AG08395 (cell line): ENCODE measurements at places on chromosomes 11 and 22.

GRCh38 chr22:39999144-39999757 is 4.5 kb downstream of the FAM83F start:
- no peak for DNase-seq

DNA sequence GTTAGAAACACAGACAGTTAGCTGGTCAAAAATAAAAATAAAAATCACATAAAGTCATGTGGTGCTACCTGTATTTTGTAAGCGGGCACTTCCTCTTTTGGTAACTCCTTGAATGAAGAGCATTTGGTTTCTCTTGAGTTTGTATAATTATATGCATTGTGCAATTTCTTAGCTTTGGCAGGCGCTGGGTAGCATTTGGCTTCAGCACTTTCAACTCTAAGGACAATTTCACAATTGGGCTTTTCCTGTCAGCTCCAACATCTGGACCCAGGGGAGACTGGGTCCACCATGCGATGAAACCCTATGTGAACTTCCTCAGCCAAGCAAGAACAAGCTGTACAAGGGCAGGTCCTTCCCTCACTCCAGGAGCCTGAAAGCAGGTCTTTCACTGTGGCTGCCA is 169.1 kb downstream of the RRAS2 start:
- DNase-seq, result peak; percentile 25

GRCh38 chr22:44809456-44809855 is 57.1 kb downstream of the ARHGAP8 start:
- no peak for DNase-seq

DNA sequence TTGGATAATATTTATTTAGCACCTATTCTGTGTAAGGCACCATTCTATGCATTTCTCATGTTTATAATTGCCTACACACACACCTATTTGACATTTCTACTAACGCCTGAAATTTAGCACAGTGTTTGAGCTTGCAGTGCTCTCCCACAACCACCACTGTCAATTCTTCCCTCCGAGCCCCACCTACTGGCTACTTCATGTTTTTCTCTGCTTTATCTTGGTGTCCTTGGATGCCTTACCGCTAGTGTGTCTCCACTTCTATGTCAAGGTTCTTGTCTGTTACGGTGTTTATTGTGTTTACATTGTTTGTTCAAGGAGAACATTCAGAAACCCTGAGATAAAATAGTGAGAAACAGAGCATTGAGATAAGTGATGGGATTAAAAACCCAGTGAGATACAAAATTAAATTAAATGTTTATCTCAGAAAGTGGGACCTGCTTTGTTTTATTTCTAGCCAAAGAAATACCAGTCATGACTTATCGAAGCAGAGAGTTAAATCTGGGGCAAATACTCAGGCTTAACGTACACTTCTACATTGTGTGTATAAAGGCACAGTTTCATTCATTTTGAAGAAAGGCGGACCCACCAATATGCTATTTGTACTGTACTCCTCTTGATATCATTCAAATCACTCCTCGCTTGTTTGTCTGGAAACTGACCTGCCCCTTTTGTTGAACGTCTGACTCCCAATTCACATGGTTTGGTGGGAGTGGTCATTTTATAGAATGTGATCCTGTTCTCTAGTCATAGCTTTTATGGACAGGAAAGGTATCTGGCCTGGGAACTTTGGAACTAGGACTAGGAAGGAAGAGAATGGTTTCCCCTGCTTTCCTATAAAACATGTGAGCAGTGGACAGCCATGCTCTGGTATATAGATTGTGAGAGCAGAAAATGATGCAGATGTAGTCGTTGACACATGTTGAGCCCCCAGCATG is 39.2 kb upstream of the SLC36A4 start:
- DNase-seq, result peak; percentile 34

DNA sequence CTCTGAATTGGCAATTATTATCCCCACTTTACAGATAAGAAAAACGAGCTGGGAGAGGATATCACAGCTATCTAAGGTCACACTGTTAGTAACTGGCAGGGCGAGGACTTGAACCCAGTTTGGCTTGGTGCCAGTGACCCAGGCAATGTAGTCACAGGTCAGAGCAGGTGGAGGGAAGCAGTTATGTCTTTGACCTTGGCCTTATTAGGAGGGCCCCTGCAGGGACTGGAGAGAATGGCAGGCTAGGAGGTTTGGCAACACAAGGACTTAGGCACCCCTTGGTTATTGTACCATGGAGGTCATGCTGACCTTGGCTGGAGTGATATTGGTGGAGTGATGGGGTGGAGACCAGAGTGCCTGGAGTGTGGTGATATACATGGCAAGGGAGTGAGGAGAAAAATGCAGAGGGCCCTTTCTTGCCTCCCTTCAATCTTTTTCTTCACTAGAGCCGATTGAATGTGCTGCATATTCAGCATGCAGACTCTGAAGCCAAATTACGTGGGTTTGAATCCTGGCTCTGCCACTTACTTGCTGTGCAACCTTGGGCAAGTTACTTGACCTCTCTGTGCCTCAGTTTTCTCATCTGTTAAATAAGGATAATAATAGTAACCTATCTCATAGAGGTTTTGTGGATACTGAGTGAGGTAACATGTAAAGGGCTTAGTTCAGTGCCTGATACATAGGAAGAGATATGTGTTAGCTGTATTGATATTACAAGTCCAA is 92.7 kb upstream of the TBCEL start:
- DNase-seq, result no peak

GRCh38 chr11:105641433-105641832 is 31.6 kb downstream of the GRIA4 start:
- DNase-seq, result no peak

DNA sequence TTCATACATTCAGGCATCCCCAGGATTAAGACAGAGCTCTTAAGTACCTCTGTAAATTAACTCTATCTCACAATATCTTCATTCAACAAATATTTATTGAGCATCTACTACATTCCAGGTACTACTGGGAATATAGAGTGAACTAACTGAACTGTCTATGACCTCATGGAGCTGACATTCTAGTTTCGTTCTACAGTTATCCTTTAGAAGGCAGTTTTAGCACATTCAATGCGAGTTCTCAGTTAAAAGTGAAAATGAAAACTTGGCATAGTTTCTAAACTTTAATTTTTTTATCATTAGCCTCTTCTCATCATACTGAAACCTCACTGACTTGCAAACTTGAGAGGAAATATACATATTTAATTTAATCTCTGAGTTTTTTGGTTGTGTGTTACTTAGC is 10.7 kb upstream of the MS4A6E start:
- DNase-seq, result no peak

DNA sequence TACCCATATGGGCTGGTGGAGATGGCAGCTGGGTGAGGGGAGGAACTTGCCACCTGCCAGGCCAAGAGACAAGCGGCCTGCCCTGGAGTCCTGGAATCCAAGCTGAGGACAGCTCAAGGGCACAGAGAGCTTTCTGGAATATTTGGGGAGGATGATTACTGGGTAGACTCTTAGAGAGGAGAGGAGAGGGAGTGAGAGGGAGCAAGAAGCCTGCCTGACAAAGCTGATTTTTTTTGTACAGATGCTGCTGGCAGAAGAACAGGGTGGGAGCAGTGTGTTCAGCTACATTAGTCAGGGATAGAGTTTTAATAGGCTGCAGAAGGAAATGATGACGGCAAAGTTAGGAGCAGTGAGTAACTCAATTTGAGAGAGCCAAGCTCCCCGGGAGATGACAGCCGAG is 299.3 kb downstream of the NXPE2 start:
- DNase-seq, result no peak

GRCh38 chr22:44588348-44588747 is 90.3 kb upstream of the RTL6 start:
- no peak for DNase-seq

DNA sequence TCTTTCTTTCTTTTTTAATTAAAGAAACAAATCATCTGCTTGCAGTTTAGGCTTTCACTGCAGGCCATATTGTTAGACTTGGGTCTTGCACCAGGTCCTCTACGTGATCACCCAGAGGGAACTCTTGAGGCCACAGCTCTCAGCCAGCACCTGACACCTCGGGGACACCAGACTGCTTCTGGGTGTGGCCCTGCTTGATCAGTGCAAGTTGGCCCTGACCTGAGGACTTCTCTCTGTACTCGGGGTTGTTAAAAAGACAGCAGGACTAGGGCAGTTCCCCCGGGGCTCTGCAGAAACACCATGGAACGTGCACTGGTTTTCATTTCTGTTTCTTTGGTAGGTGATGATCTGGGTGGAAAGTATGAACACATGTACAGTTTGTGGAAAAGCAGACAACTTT is 51.2 kb upstream of the MYO18B start:
- DNase-seq, result no peak

DNA sequence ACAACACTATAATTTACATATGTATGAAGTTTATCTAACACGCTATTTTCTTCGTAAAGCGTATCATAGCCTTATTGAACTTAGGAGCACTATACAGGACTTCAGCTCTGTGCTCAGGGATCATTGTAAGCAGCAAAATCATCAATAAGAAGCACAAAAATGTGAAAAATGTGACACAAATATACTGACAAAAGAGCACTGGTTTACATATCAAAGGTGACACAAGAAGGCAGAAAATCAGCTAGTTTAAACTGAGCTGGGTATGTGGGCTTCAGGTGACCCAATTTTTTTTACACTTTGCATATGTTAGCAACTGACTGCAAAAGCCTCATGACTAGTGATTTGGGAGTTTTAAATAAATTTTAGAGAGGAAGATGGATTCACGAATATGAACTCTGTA is 215.2 kb upstream of the CHORDC1 start:
- no peak for DNase-seq

GRCh38 chr11:3109921-3110706 is 52.9 kb upstream of the CARS1 start:
- DNase-seq, result peak; percentile 75

DNA sequence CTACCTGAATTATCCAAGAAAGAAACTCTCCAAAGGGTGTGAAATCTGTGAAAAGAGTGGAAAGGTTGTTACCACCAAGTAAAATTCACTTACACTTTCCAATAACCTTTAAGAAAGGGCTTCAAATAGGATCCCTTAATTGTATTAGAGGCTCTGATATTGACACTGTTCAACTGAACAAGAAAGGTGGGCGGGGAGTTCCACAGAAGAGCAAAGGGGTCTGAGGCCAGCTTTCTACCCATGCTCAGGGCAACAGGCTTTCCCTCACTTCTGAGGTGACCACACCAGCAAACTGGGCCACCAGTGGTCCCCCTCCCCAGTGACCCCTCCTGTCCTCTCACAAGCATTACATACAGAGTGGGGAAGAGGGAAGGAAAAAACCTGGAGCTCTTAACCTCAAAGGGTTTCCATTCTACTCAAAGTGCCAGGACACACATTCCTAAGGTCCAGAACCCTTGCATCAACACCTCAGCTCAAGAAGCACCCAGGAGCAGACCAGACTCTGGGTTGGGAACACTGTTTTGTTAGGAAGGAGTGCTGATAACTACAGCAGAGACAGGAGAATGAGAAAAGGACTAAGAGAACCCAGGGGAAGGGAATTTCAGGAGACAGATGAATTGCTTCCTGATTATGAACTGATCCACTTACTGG is 71.6 kb upstream of the AKIP1 start:
- DNase-seq, result no peak

GRCh38 chr11:1543606-1544263 is 28.3 kb downstream of the DUSP8 start:
- no peak for DNase-seq
